Ovary (tissue), 10 donors: ENCODE measurements at places on chromosomes 12 and 14. TPM values are rescaled to one million over a fixed set of nuclear protein-coding genes. Genes with fewer than 3 reads are reported as not detected.

- H3K36me3 ChIP-seq: no peaks in the 10 kb centered on the region
- DNase-seq: no peak
- no peak overlapping the region for H3K4me3 ChIP-seq
- H3K27ac ChIP-seq: no peak overlapping the region
- H3K4me1 ChIP-seq: no peaks in the 10 kb centered on the region
Observed at GRCh38 chr12:24240707-24241106, 291.2 kb upstream of the SOX5 start.

DNA sequence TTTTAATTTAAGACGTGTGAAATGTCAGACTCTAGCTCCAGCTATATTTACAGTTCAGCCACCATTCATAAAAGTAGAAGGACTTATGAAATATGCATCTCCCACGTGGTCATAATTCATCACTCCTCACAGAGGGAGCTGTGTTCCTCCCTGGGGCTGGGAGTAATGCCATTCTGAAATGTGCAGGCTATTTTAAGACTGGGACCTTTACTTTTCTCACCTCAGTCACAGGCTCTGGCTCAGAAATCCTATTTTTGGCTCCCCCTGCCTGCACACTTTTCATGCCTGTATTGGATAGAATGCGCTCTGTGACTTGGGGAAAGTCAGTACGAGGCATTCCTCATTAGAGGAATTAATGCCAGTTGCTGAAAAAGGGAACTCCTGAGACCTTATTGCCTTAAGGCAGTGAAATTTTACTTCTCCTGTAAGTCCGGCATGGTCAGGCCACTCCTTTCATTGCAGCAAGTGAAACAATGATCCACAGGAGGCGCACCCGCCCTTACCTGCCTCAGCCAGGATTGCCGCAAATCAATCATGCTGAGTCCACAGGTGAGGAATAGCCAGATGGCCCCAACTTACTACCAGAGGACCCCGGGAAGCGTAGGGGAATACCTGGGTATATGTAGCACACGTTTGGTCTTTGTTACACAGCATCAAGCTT lies 1133.2 kb upstream of the TMEM132C start:
- no peak for DNase-seq
- no peak overlapping the region for H3K4me3 ChIP-seq
- H3K27ac ChIP-seq: no peak overlapping the region
- no peaks in the 10 kb centered on the region for H3K36me3 ChIP-seq
- no peaks in the 10 kb centered on the region for H3K27me3 ChIP-seq

- no peaks in the 10 kb centered on the region for H3K4me1 ChIP-seq
- H3K27ac ChIP-seq: no peak overlapping the region
- H3K27me3 ChIP-seq: no peaks in the 10 kb centered on the region
- no peak overlapping the region for H3K4me3 ChIP-seq
- no peaks in the 10 kb centered on the region for H3K36me3 ChIP-seq
- no peak for DNase-seq
Observed at GRCh38 chr14:57388067-57388466, 2.3 kb upstream of the NAA30 start.

DNA sequence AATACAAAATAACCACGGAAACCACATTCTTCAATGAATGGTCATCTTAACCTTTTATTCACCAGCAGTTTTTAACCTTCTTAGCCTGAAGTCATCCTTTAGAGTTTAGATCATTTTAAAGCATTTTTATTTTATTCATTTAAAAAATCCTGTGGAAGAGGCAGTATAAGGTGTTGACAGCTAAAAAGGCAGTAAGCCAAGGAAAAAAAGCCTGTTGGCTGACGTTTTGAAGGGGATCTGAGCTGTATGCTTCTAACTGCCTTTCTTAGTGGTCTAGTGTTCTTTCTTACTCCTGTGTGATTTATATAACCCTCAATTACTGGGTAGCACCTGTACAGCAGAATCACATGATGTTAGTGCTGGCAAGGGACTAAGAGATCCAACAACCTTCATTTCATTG lies 438.3 kb upstream of the SEL1L start:
- no peak overlapping the region for H3K4me3 ChIP-seq
- H3K36me3 ChIP-seq: no peaks in the 10 kb centered on the region
- DNase-seq: no peak
- no peaks in the 10 kb centered on the region for H3K27me3 ChIP-seq
- H3K27ac ChIP-seq: no peak overlapping the region

DNA sequence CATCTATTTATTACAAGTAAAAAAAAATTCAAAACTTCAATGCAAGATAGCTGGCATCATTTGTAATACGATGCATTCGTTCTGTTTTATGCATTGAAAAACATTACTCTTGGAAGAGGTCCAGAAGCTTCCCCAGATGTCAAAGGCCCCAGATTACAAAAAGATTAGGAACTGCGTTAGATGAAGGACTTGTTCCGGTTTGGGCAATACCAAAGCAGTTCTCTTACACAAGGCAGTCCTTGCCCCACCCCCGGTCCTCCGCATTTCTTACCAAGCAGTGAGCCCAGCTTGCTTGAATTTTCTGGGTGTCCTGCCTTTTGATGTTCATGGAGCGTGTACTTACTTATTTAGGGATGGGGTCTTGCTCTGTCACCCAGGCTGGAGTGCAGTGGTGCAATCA lies 4.8 kb upstream of the HVCN1 start:
- H3K4me1 ChIP-seq: no peaks in the 10 kb centered on the region
- DNase-seq: no peak
- H3K36me3 ChIP-seq: no peaks in the 10 kb centered on the region
- no peak overlapping the region for H3K27ac ChIP-seq
- no peak overlapping the region for H3K4me3 ChIP-seq
- H3K27me3 ChIP-seq: no peaks in the 10 kb centered on the region

- no peak overlapping the region for H3K4me3 ChIP-seq
- no peak for DNase-seq
- H3K27me3 ChIP-seq: no peaks in the 10 kb centered on the region
- H3K4me1 ChIP-seq: peaks cover 10% of the 10 kb centered on the region
- H3K27ac ChIP-seq: peak overlapping the region; percentile 57
Observed at GRCh38 chr12:79423560-79423959, 267.2 kb downstream of the PAWR start.

DNA sequence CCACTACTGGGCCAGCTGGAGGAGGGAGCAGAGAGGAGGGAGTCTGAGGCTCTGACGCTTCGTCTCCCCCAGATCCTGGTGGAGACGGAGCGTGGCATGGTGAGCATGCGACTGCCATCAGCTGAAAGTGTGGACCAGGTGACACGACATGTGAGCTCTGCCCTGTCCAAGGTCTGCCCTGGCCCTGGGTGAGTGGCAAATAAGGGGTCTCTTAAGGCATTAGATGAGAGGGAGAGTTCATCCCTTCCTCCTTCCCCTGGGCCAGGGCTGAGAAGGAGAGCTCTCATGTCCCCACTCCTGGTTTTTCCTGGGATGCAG lies 2.5 kb downstream of the CARMIL3 start:
- no peaks in the 10 kb centered on the region for H3K36me3 ChIP-seq
- no peak overlapping the region for H3K4me3 ChIP-seq
- no peaks in the 10 kb centered on the region for H3K27me3 ChIP-seq
- H3K27ac ChIP-seq: no peak overlapping the region

DNA sequence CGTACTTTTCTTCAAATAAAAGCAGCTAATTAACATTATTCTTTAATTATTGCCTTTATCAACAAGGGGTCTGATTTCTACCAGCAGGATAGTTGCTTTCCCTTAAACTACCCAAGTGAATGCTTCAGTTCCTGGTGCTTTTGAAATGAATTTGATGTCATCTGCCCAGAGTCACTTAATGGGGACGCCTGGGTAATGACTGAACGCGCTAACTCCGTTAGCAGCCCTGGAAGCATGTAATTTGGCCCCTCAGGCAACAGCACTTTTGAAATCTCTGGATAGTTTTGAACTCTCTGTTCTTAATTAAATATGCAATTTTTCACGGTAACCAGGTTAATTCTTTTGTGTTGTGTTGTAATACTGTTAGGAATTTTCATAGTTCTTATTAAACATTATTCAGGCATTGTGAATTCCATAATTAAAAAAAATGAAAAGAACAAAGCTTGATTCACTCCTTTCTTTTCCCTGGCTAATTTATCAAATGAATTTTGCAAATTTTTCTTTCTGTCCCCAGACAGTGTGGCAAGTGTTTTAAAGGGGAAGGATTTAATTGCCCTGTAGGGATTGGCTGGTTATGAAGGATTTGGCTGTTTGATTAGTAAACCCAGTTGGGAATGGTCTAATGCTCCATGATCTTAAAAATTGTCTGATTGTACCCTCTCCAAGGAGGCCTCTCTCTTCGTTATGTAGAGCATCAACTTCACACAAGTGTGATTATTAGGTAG lies 137.5 kb upstream of the MYL2 start:
- H3K36me3 ChIP-seq: no peaks in the 10 kb centered on the region
- no peak overlapping the region for H3K4me3 ChIP-seq
- H3K27me3 ChIP-seq: no peaks in the 10 kb centered on the region

DNA sequence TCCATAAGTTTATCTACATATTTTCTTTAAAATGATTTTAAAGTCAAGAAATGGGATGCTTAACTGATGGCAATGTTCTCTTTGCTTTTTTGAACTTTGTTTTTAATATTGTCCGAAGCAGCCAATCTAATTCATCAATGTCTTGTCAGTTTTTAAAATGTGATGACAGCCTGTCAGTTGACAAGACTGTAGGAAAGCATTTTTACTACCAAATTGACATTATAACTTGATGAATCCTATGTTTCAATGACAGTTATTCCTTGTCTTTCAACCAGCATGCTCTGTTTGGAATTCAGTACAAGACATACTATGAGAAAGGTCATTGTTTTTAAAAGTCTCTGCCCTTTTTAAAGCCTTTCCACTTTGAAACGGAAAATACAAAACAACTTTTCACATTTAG lies 1073.2 kb downstream of the TMTC2 start:
- DNase-seq: no peak
- H3K4me1 ChIP-seq: no peaks in the 10 kb centered on the region
- H3K4me3 ChIP-seq: no peak overlapping the region
- no peaks in the 10 kb centered on the region for H3K27me3 ChIP-seq

- H3K4me3 ChIP-seq: no peak overlapping the region
- no peaks in the 10 kb centered on the region for H3K27me3 ChIP-seq
- no peak for DNase-seq
- H3K36me3 ChIP-seq: no peaks in the 10 kb centered on the region
- no peak overlapping the region for H3K27ac ChIP-seq
Observed at GRCh38 chr14:32469388-32470160, 140.5 kb downstream of the AKAP6 start.

DNA sequence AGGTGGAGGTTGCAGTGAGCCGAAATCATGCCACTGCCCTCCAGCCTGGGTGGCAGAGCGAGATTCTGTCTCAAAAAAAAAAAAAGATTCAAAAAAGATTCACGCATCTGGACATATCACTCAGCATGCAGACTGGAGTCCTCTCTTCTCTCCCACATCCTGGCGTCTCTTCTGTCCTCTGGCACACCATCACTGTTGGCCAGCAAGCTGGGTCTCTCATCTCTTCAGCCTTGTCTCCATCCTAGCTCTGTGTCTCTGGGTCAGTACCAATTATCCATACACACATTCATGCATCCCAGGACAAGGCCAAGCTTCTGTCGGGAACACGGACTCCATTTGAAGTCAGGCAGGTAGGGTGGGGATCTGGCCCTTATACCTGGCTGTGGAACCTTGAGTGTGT lies 105.5 kb upstream of the MAP1LC3B2 start:
- no peak for DNase-seq
- peaks cover 8% of the 10 kb centered on the region for H3K4me1 ChIP-seq
- H3K4me3 ChIP-seq: no peak overlapping the region
- no peaks in the 10 kb centered on the region for H3K36me3 ChIP-seq

GRCh38 chr14:104186575-104186974 lies 48.2 kb downstream of the KIF26A start:
- H3K27ac ChIP-seq: no peak overlapping the region
- no peaks in the 10 kb centered on the region for H3K36me3 ChIP-seq
- no peak overlapping the region for H3K4me3 ChIP-seq
- H3K4me1 ChIP-seq: no peaks in the 10 kb centered on the region

DNA sequence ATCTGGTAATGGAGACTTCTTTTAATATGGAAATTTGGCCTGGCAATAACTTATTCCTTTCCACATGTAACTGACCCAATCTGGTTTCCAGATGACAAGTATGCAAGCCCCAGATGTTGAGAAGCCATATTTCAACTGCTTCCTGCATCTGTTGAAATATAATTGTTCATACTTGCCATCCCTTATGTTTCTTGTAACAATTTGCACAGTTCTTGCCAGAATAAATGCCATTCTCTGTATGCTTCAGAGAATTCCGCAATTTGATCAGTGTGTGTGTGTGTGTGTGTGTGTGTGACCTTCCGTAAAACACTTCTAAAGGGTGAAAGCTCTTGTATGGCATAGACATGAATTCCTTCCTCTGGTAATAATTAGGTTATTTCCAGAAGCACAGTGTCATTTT lies 1.8 kb upstream of the CLEC2A start:
- DNase-seq: no peak
- H3K4me3 ChIP-seq: no peak overlapping the region
- no peaks in the 10 kb centered on the region for H3K36me3 ChIP-seq
- H3K27ac ChIP-seq: no peak overlapping the region

DNA sequence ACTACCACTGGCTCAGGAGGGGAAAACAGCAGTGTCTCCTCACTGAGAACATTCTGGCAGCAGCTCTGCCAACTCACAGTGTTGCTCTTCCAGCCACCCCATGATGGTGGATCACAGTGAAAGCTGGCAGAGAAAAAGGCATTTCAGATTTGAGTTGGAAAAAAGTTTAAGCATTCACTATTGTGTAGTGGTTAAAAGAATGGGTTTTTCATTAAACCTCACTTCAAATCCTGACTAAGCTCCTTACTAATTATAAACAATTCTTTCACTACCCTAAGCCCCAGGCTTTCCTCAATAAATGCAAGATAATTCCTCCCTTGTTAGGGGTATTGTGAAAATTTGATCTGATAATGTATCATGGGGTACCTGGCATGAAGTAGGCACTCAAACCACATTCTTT lies 518.1 kb downstream of the SNAPC1 start:
- H3K4me3 ChIP-seq: no peak overlapping the region
- no peak overlapping the region for H3K27ac ChIP-seq
- no peaks in the 10 kb centered on the region for H3K36me3 ChIP-seq
- DNase-seq: no peak

The YLPM1 gene
- 61.0 TPM for total RNA-seq

The ZC2HC1C gene
- total RNA-seq: 1.3 TPM

The VPS29 gene
- 66.6 TPM for total RNA-seq

The BEGAIN gene
- total RNA-seq: 5.4 TPM
